Tongue (tissue), 3 donors: ENCODE measurements at places on chromosomes 12 and 14. TPM values are rescaled to one million over a fixed set of nuclear protein-coding genes. Genes with fewer than 3 reads are reported as not detected.

The MYH7 gene
- total RNA-seq: 218 TPM

The TOGARAM1 gene
- total RNA-seq: 72.6 TPM

The RPL10L gene
- not detected for total RNA-seq

The GARIN6 gene
- total RNA-seq: not detected

DNA sequence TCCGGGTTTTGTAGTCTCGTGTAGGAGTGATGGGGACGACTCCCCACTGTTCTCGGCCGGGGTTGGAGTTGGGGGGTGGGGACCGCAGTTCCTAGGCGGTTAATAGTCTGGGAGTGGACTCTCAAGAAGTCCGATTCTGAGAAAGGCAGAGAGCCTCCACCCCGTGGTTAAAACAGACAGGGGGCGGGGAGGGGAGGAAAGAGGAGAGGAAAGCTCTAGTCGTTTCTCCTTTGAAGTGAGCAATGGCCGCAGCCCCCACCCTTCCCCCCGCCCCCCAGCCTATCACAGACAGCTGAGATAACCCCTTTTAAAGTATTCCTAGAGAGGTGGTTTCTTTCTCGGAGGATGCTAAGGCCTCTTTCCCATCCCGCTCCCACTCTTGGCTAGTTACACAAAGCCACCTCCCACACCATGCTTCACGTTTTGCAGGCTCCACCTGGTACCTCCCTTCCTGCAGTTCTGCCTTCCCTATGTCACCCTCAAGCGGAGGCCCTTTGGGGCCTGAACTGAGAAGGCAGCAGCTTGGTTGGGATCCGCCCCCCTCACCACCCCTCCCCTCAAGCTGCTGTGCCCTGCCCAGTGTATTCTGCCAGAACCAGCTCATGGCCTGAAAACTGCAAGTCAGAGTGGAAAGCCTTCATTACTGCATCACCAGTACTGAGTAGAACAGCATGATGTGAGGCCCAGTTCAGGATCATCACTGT, 853 bp downstream of the USP5 start:
- peak; percentile 67 for DNase-seq

DNA sequence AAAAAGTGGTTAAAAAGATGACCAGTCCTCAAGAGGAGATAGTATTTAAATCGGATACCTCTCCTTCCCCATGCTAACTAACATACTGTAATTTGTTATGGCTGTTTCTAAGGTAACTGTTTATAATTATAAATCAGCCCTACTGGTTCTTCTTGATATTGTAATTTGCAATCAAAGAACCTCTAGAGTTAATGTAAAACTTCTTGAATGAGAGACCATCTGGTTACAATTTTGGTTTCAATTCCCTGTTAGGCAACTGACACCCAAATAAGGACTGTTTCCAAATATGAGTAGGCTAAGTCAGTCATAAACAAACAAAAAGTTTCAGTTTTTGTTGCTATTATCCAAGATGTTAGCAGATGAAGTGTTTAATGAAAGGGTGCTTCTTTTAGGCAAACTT, 120.2 kb upstream of the DNM1L start:
- DNase-seq: no peak

DNA sequence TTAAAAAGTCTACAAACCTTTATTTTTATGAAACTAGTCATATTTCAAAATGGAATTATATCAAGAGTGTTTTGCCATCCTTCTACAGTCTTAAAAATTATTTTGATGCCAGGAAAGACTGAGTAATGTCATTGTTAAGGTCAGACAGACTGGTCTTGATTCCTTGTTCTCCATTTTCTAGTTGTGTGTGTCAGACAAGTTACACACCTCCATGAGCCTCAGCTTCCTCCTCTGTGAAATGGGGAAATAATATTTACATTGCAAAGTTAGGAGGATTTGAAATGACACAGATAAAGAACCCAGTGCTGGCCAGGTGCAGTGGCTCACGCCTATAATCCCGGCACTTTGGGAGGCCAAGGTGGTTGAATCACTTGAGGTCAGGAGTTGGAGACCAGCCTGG, 47.4 kb upstream of the ELK3 start:
- DNase-seq: no peak

DNA sequence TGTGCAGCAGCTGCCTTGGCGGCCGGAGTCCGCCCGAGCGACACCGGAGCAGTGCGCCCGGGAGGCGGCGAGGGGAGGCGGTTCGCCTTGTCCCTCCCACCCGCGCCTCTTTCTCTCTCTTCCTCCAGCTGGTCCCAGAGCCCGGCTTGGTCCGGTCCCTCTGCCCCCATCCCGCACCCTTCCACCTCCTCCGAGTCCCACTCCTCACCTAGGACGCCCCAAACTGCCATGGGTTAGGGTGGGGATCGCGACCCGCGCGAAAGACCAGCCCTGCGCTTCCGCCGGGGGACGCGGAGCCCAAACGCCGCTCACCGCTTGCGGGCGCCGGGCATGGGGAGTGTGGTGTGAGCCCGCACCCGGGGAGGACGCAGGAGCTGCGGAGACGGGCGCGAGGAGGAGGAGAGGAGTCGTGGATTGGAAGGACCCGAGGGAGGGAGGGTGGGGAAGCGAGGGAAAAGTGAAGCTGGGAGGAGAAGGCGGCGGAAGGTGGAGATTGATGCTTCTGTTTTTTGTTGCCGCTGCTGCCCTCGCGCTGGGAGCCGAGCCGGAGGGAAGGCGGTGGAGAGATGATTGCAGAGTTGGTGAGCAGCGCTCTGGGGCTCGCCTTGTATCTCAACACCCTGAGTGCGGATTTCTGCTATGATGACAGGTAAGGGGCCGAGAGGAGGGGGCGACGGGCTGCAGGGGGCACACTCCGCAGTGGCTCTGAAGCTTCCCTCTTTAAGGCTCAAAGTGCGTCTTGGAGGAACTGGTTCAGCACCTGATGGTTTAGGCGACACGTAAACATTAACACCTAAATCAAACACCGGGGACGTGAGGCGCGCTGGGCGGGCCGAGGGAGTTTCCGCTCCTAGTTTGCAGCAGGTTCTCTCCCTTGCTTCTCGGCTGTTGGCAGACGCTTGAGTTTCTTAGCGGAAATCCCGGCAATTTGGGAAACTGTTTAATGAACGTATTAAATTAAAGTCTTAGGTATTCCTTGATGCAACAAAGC, 610 bp downstream of the TMTC2 start:
- DNase-seq: peak; percentile 71

- DNase-seq: no peak
Observed at GRCh38 chr14:104657563-104658324, 31.7 kb upstream of the INF2 start.

- peak; percentile 25 for DNase-seq
Observed at GRCh38 chr12:96152164-96152563, 42.0 kb upstream of the ELK3 start.

DNA sequence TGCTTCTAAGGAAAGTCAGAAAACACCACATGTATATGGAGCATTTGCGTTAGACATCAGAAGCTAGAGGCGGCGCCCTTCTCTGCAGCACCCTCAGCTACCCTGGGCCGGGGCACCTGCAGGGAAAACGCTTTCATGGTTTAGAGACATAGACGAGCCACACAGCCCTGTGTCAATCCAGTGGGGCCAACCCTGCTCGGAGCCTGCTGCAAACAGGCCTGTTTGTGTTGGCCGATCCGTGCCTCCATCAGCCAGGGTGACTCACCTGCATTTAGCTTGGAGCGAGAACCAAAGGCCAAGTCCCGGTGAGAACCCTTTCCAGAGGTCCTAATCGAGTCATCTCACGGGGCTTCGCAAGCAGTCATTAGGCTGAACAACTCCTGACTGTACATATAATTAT, 19.5 kb upstream of the FZD10 start:
- DNase-seq: no peak

GRCh38 chr14:105213361-105213760, 32.2 kb upstream of the NUDT14 start:
- peak; percentile 11 for DNase-seq

DNA sequence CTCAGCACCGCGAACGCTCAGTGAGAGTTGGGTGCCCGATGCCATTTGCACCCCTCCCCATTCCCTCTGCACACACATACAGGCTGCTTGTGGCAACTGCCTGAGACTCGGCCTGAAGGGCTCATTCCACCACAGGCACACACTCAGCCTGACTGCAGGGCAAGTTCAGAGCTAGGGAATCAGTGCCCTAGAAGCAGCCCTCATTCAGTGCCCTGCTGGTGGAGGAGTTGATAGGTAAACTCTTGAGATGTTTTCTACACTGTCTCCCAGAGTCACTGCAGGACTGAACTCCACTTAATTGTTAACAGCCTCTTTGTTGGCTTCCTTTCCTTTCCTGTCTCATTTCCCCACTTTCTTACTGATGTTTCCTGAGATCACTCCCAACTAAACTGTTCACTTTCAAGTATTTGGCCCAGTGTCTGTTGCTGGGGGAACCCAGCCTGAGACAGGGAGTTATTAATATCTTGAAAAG, 16.9 kb downstream of the PPP1R36 start:
- peak; percentile 81 for DNase-seq

DNA sequence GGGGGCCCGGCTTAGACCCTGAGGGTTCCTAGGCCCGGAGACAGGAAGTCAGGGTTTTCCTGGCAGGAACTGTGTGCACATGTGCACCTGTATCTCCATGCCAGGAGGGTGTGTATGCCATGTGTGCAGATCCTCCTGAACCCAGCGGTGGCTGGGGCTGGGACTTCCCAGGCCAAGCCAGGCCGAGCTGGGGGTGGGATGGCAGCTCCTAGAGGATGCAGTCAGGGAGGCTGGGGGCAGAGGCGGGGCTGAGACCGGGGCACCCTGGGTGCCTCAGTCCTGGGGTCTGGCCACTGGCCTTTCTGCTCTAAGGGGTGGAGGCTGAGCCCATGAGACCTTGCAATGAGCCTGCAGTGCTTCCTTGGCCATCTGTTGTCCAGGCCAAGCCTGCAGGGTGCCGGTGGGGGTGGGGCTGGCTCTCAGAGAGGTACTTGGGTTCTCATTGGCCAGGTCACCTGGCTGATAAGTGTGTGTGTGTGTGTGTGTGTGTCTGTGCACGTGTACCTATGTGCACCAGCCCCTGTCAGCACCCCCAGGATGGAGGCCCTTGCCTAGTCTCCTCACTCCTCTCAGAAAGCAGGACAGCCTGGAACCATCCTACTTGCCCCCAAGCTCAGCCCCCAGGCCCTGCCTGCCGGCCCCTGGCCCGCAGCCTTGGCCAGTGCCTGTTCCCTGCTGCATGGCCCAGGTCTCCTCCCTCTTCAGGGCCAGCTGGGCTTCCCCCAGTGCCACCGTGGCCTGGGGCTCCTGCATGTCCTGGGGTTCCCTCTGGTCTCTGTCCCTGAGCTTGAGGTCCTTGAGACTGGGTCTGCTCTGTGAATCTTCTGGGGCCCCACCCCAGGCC, 10.6 kb upstream of the TNFAIP2 start:
- DNase-seq: no peak

DNA sequence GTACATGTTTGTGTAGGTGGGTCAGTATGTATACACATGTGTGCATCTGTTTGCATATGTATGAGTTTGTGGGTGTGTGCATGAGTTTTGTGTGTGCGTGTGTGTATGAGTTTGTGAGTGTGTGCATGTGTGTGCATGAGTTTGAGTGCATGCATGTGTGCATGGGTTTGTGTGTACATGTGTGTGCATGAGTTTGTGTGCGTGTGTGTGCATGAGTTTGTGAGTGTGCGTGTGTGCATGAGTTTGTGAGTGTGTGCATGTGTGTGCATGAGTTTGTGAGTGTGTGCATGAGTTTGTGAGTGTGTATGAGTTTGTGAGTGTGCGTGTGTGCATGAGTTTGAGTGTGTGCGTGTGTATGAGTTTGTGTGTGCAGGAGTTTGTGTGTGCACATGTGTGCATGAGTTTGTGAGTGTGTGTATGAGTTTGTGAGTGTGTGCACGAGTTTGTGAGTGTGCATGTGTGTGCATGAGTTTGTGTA, 61.5 kb downstream of the FZD10 start:
- DNase-seq: no peak

- no peak for DNase-seq
Observed at GRCh38 chr14:26021759-26022158, 576.1 kb downstream of the NOVA1 start.

- no peak for DNase-seq
Observed at GRCh38 chr14:24186831-24187538, 1.6 kb downstream of the IPO4 start.

DNA sequence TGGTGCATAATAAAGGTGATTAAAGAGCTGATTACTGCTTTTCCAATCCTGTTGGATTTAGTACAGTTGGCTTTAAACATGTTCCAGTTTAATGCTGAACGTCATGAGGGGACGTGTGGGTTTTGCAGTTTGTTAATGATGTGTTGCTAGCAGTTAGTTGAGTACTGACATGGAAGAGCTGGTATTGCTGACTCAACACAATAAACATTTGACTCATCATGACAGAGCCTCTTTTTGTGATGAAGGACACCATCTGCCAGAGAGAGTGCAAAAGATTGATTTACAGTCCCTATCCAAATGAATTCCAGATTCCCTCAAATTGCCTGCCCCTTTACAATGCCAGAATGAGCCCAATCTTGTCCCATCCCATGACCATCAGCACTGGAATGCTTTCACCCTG, 346.2 kb upstream of the PRICKLE1 start:
- no peak for DNase-seq

DNA sequence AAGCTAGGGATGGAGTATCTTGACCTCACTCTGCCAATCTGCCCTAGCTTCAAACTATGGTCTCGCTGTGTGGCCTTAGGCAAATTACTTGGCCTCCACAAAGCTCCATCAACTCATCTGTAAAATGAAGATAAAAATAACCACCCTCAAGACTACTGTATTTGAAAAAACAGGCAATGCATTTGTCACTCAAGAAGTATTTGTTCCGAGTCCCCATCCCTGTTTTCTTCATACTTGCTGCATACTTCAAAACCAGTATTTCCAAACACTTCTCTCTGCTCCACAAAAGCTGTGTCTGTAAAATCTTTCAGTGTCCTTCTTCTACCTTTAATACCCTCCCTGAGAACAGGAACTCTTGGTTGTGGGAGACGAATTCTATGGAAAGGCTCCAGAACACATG, 47.9 kb downstream of the GTF2A1 start:
- no peak for DNase-seq

GRCh38 chr14:75885829-75886228, 96.0 kb downstream of the TGFB3 start:
- DNase-seq: no peak

DNA sequence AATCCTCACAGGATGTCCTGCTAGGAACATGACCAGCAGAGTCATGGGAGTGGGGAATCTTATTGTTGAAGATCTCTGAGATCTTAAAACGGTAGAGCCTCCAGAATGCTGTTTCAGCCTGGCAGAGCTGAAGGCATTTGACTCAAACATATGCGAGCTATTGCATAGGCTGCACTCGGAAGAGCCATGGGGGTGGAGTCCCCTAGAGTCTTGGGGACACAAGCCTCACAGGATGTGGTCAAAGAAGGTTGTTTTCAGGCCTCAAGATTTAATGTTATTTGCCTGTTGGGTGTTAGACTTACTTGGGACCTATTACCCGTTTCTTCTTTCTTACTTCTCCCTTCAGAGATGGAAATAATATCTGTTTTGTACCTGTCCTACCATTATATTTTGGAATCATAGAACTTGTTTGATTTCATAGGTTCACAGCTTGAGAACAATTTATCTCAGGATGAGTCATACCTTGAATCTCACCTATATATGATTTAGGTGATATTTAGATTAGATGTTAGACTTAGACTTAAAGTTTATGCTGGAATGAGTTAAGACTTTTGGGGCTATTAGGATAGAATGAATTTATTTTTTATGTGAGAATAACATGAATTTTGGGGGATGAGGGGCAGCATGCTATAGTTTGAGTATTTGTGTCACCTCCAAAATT, 172.2 kb upstream of the ATP2B1 start:
- no peak for DNase-seq

- DNase-seq: no peak
Observed at GRCh38 chr14:42011221-42011620, 404.5 kb downstream of the LRFN5 start.
